ENCODE measurements at places on chromosomes 5 and 9.

- no peak for DNase-seq
Observed at GRCh38 chr9:93149361-93149760, 15.3 kb upstream of the NINJ1 start.

DNA sequence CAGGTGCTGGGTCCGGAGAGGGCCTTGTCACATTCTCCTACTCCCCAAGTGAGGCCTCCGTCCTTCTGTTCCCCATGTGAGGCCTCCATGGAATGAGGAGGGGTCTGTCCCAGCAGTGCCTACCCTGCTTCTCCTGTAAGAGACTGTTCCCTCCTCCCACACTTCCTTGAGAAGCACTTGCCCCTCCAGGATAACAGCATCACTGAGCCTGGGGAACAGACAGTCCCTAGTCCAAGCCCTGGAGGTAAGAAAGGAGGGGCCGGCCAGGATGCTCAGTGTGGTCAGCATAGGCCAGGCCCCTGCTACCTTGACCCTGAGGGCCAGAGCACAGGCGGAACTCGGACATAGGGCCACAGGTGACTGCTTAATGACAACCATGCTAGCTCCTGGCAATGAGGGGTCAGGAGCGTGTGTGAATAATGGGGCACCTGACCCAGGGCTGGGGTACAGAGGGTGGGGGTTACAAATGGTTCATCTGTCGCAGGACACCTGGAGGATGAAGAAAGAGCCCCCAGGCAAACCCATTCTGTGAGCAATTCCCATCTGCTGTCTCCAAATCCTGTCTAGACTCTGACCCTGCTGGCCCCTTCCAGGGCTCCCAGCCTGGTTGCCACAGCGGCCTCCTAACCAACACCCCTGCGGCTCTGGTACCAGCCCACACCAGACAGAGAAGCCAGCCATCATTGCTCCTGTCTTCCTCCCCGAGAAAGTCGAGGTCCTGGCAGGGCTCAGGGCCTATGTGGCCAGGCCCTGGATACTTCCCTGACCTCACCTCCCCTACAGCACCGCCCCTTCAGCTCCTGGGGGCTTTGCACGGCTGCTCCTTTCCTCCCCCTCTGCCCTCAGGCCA lies 20.3 kb downstream of the RALGDS start:
- no peak for DNase-seq

GRCh38 chr5:176996780-176997179 lies 9.8 kb downstream of the UIMC1 start:
- no peak for DNase-seq

DNA sequence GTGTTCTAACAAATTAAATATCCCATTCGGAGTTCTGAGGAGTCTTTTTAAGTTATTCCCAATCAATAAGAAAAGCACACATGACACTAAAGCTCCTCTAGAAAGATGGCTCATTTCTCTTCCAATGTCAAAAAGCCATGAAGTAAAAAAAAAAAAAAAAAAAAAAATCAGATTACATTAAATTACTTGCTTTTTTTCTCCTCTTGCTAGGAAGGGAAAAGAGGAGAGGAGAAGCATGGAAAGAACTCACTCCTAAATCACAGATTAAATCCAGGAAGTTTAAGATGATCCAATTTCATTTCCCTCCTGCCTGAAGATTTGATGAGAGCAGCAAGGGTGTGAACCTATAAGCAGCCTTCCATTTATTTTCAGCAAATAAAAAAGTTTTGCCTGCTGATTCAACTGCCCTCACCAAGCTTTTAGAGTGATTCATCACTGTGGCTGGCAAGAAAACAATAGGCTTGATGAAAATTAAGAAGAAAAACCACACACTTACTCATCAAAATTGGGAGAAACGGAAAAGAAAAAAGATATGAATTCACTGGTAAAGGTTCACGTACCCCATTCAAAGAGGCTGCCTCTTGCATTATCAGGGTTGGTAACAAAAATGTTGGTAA lies 19.7 kb downstream of the MYO10 start:
- DNase-seq = no peak

GRCh38 chr5:27021471-27021870 lies 16.9 kb downstream of the CDH9 start:
- DNase-seq = no peak

DNA sequence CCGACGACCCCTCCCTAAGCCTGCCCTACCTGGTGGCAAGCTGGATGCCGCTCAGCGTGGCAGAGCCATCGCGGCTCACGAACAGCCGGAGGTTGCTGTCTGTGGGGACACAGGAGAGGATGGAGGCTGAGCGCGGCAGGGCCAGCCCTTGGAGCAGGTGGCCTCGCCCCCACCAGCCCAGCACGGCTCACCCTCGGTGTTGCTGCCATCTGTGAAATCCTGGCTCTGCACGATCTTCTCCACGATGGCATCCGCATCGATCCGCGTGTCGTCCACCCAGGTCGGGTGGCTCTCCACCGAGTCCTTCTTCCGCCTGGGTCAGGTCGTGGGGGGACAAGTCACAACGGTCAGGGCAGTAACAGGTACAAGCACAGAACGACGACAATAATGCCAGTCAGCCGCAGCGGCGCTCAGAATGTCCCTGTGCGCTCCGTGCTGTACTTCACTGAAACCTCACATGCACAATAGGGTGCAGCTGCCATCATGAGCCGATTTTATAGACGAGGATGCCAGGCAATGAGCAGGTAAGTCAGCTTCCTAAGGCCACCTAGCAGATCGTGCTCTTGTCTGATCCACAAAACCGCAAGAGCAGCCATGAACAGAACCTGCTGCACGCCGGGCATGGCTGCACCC lies 7.0 kb upstream of the DPM2 start:
- no peak for DNase-seq

DNA sequence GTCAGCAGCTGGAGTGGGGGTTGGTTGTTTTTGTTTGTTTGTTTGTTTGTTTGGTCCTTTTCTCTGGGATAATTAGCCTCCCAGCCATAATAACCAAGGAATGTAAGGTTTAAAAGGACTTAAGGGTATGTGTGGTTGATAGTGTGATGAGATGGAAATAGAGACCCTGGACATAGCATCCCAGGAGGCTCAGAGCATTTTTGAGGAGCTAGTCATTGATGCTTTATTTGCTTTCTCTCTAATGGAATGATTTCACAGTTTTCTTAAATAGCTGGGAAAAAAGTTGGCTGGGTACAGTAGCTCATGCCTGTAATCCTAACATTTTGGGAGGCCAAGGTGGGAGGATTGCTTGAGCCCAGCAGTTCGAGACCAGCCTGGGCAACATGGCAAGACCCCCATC lies 45.1 kb downstream of the TTC1 start:
- DNase-seq = no peak

DNA sequence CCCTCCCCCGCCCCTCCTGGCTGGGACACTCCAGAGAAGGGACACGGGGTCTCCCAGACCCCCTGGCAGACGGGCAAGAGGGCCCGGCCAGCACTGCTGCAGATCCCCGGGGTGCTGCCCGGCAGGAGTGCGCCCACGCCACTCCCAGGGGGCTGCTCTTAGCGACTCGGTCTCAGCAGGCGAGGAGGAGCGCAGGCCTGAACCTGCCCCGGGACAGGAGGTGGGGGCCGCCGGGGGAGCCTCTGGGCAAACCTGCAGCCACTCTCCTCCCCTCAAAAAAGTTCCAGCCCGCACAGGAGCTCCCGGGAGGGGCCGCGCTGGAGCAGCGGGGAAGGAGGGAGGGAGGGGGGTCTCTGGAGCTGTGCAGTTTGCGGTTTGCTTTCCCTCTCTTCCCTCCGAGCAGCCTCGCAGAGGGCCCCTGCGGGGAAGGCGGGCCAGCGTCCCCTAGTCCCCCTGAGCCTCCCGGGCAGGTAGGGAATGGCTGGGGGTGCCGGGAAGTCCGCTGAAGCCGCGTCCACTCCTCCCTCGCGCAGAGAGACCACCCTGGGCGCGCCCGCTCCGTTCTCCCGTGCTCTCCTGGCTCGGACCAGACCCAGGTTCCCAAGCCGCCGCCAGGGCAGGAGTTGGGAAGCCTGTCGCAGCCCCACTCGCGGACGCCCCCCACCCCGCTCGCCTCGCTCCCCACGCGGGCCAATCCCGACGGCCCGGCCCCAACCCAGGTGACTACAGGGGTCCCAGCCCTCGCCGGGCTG lies 44.2 kb downstream of the NACC2 start:
- no peak for DNase-seq
